ENCODE measurements at places on chromosomes 5 and 9. TPM values are rescaled to one million over a fixed set of nuclear protein-coding genes. Genes with fewer than 3 reads are reported as not detected.

DNA sequence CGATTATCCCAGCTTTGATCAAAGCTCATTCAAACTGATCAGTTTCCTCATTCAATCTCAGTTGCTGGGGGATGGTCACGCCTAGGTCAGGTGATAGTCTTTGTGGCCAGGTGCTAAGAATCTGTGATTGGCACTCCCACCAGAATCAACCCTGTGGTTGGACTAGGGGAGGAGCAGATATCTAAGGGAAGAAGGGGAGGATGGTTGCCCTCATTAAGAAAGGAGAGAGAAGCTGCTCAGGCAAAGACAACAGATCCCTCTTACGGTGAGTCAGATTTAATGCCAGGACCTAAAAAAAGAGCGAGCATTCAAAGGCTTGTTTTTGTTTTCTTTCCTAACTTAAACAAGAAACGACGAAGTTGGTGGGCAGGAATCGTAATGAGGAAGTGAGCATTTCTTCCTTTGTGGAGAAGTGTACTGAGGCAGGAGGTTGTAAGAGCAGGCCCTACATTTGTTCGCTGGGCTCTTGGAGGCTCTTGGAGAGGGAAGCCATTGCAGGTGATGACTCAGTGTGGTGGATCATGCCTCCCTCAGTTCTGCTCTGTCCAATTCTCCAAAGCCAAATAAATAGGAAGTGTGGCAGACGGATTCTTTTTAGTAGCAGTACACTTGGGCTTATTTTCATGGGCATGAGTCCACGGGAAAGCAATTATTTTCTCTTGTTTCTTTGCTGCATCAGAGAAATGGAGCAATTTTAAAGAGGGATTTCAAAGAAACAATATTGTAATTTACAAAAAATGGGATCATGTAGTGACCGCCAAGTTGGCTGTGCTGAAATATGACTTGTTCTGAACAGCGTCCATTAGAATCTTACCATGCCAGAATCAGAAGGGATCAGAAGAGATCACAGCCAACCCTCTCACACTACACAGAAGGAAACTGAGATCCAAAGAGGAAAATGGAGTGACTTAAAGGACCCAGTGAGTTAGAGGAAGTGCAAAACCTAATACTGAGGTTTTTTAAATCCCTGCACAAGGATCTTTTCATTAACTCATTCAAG, 18.7 kb upstream of the TGFBR1 start:
- DNase-seq: no peak

DNA sequence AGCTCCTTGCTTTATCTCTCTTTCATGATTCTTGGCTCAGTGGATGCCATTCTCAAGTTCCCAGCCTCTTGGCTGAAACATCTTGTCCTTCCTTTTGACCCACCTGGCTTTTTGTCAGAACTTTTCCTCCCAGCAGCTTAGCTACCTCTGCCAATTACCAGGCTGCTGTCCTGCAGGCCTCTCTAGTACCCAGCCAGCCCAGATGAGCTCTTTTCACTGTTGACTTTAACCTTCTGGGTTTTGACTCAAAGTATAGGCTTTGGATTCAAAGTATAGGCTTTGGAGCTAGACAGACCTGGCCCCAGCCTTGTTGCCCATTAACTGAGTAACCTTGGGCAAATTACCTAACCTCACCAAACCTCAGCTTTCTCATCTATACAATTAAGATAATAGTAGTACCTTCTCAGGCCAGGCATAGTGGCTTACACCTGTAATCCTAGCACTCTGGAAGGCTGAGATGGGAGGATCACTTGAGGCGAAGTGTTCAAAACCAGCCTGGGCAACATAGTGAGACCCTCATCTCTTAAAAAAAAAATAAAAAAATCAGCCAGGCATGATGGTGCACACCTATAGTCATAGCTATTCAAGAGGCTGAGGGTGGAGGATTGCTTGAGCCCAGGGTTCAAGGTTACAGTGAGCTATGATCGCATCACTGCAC, 6.6 kb upstream of the TMEFF1 start:
- DNase-seq: no peak

DNA sequence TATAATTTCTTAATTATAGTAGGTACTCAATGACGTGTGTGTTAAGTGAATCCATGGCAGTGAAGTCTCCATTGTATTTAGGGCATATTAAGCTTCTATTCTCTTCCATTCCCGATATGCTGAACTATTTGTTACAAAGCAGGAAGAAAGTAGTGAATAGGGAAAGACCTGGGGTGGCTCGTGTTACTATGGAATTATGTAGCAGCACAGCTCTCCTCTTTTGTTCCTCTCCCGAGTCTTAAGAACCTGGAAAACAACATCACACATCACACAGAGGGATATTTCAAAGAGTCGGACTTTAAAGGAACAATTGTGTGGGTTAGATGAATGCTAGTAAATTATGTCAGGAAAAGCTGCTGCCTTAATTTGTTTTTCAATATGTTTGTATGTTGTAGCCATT, 131.8 kb downstream of the PCSK5 start:
- DNase-seq: no peak

DNA sequence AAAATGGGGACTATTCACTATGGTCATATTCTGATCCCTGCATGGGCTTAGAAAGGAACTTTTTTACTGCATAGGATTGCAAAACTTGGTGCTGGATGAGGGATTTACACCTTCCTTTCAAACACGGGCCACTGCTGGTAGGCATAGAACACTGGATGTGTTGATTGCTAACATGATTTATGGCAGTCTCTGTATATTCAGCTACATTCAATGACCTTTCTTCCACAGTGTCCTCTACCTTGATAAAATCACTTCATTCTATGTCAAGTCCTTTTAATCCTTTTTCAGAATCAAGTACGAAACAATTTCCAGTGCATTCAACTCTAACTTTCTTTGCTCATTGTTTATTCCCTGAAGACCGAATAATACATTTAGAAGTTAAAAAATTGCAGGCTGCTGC, 91.9 kb upstream of the ATG10 start:
- no peak for DNase-seq

DNA sequence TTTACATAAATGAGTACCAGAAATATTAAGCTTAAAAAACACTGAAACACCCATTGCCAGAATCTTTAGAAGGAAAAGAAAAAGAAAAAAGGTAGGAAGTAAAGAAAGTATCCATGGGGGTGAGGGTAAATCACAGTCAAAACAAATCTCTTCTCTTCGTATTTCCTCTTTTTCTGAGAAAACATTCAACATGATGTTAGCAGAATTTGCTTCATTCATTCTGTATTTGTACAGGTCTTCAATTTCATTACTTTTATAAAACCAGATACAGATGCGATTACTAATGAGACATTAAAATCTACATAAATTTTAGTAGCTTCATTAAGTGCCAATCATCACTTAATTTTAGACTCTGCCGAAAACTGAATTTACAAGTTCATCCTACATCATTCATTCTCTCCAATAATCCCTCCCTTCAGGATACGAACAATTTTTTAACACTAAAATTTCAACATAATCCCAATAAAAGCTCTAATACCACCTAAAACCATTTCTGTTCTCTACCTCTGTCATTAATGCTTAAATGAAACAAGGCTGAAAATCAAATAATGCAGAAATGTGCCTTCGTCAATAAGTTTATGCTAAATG, 7.0 kb downstream of the NR3C1 start:
- DNase-seq: no peak

GRCh38 chr9:97900738-97901565, 21.3 kb downstream of the TRMO start:
- peak; percentile 32 for DNase-seq

Gene TMEM174
- total RNA-seq: not detected

DNA sequence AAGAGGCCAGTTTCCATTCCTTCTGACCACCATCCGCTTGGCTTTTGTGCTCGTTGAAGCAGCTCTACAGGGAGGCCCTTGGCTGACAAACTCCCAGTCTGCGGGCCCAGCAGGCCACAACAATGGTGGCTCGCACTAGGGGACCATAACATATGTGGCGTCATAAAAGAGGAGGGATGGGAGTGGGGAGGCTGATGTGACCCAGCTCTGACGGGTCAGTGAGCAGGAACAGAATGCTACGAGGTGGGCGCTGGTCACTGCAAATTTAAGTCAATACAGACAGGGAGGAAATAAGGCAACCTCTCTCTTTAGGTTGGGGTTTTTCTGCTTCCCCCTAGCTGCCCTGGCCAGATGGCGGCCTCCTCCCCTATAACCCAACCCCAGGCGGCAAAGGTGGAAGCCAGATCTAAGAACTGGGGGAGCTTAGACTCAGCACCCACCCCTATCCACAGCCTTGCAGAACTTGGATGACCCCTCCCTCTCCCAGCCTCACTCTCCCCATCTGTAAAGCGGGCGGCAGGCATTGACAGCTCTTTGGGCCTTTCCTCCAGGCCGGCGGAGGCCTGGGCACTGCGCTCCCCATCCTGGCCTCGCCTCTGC, 778 bp downstream of the FRRS1L start:
- DNase-seq: no peak

Gene KIF4B
- not detected for total RNA-seq

Gene COL15A1
- 0.07 TPM for total RNA-seq

Gene PTGS1
- 0.23 TPM for total RNA-seq

Gene NELFB
- total RNA-seq: 54.3 TPM

GRCh38 chr9:115267790-115268189, 149.8 kb upstream of the TNC start:
- no peak for DNase-seq

Gene CDO1
- 0.22 TPM for total RNA-seq

Gene ZFP2
- 0.69 TPM for total RNA-seq

Gene GPX3
- total RNA-seq: not detected

Gene MUSK
- total RNA-seq: not detected

DNA sequence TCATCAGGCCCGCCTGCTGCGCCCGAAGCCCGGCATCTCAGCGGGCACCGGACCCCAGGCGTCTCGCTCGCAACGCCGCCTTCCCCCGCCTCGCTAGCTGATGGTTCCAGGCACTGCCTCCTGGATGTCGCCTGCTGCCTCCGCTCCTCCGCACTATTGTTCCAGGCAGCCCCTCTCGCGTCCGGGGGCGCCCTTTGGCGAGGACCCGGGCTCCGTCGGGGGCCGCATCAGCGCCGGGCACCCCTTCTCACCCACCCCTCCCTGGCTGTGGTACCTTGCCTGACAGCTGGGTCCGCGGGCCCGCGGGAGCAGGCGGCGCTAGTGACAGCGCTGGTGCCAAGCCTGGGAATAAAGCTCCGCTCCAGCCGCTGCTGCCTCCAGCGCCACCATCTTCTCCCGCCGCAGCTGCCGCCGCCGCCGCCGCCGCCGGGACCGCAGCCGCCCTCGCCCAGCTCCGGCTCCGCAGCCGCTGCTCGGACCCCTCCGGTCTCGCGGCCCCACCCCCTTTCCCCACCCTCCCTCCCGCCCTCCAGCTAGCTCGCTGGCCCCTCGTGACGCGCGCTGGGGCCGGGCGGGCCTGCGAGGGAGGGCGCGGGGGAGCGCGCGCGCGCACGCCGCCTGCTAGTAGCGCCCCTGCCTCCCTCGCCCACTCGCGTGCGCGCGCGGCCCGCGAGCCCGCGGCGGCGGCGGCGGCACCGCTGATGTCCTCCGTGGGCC, at the start of gene APBA1:
Gene APBA1 (minus strand): TSS at position 493 of the 717 bp plus-strand sequence.
- DNase-seq: peak; percentile 32

DNA sequence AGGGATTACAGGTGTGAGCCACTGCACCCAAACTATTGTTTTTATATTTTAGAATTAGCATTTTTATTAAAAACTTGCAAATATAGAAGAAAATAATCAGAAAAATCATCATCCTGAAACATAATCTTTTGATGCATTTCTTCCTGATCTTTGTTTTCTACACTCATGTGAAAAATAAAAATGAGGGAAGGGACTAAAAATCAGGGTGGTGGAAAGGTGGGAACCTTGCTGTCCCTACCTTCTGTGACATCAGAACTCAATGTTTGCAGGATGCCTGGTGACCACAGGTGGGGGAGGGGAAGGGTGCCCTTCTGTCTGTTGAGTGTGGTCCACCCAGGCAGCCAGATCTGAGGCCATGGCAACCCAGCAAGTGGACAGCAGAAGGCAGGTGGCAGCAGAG, at the start of gene SMIM23:
Gene SMIM23 (plus strand): TSS at position 301 of the 400 bp plus-strand sequence. CDS start 55 bp downstream, at position 356.
- no peak for DNase-seq

Gene ANKRD55
- total RNA-seq: not detected

- DNase-seq: no peak
Observed at GRCh38 chr9:77546376-77546950, 101.7 kb downstream of the GNA14 start.

- no peak for DNase-seq
Observed at GRCh38 chr5:164651546-164652275, 1146.3 kb downstream of the MAT2B start.

Gene FBXL7
- total RNA-seq: not detected

GRCh38 chr9:112654282-112654681, 63.6 kb downstream of the INIP start:
- DNase-seq: no peak

Gene POLR3G
- total RNA-seq: 24.0 TPM

Gene TYRP1
- not detected for total RNA-seq

DNA sequence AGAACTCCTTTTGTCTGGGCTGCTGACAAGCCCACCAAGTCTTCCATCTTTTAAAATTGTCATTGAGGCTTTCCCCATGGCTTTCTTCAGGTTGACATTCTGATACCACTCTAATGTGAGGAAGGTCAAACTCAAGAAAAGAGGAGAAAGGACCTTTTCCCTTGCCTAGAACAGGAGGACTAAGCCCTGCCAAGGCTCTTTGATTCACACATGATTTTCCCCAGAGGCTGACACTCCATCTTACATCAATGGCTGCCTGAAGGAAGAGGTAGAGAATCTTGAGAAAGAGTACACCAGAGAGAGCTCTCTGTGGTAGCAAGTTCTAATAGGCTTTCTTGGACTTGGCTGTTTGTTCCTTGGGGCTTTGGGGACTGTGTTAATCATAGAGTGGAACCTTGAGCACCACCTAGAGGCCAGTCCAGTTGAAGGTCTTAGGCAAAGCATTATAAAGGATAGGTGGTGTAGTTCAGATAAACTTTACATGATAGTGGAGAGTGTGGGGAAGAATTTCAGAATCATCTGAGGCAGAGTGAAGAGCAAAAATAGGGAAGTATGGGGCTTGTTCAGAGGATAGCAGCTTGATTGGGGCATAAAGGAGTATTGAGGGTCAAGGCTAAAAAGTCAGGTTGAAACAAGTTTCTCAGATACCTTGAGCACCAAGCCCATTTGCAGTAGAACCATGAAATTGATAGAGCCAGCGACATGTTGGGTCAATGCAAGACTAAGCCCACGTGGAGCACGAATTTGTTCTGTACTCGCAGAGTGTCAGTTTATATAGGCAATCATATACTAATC, 36.7 kb downstream of the NDFIP1 start:
- DNase-seq: peak; percentile 84

Gene JAK2
- total RNA-seq: 28.4 TPM

- no peak for DNase-seq
Observed at GRCh38 chr9:126399251-126399650, 72.6 kb downstream of the MVB12B start.
